ENCODE measurements at places on chromosomes 11 and 22. TPM values are rescaled to one million over a fixed set of nuclear protein-coding genes. Genes with fewer than 3 reads are reported as not detected.
A peak's percentile ranks its signal among the peaks of the same experiment; 100 is the strongest.

Gene KREMEN1
- 24.6 TPM for total RNA-seq

Gene A4GALT
- 35.6 TPM for total RNA-seq

GRCh38 chr11:132084433-132084832 lies 714.0 kb downstream of the NTM start:
- no peak overlapping the region for H3K4me3 ChIP-seq
- DNase-seq: no peak
- no peaks in the 10 kb centered on the region for H3K27me3 ChIP-seq
- no peaks in the 10 kb centered on the region for H3K4me1 ChIP-seq
- H3K27ac ChIP-seq: no peak overlapping the region
- no peaks in the 10 kb centered on the region for H3K36me3 ChIP-seq

GRCh38 chr11:80816454-80816847 lies 1375.6 kb upstream of the TENM4 start:
- H3K4me1 ChIP-seq: no peaks in the 10 kb centered on the region
- H3K27me3 ChIP-seq: no peaks in the 10 kb centered on the region
- no peak overlapping the region for H3K27ac ChIP-seq
- no peak overlapping the region for H3K4me3 ChIP-seq
- DNase-seq: no peak

- H3K27me3 ChIP-seq: no peaks in the 10 kb centered on the region
- no peaks in the 10 kb centered on the region for H3K36me3 ChIP-seq
- no peak overlapping the region for H3K27ac ChIP-seq
- no peak for DNase-seq
- H3K4me3 ChIP-seq: no peak overlapping the region
- H3K4me1 ChIP-seq: peaks cover 10% of the 10 kb centered on the region
Measured at GRCh38 chr11:104148074-104148473, 15.9 kb downstream of the PDGFD start.

GRCh38 chr11:109983358-109983757 lies 109.8 kb upstream of the ZC3H12C start:
- DNase-seq: no peak
- H3K4me1 ChIP-seq: no peaks in the 10 kb centered on the region
- H3K27ac ChIP-seq: no peak overlapping the region
- no peaks in the 10 kb centered on the region for H3K36me3 ChIP-seq
- no peaks in the 10 kb centered on the region for H3K27me3 ChIP-seq
- H3K4me3 ChIP-seq: no peak overlapping the region

Gene OR10AG1
- total RNA-seq: not detected

Gene GNG3
- total RNA-seq: 2.5 TPM

- no peaks in the 10 kb centered on the region for H3K36me3 ChIP-seq
- peak overlapping the region; percentile 92 for H3K27ac ChIP-seq
- H3K4me1 ChIP-seq: peaks cover 23% of the 10 kb centered on the region
- H3K27me3 ChIP-seq: no peaks in the 10 kb centered on the region
- DNase-seq: no peak
Measured at GRCh38 chr11:43943931-43944751, 1.7 kb downstream of the C11orf96 start.

DNA sequence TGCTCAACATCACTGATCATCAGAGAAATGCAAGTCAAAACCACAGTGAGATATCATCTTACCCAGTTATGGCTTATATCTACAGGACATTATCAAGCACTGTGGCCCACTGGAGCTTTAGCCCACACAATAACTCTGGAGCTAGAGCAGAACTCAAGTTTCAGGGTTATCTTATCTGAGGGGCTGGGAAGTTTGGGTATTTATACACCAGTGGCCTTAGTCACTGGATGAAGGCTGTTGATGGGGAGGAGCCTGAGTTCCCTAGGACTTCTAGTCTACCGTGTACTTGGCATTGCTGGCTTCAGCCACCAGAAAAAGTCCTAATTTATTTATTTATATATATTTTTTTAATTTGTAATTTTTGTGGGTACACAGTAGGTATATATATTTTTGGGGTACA lies 19.3 kb downstream of the HSD17B12 start:
- no peak for DNase-seq
- no peak overlapping the region for H3K4me3 ChIP-seq
- no peaks in the 10 kb centered on the region for H3K4me1 ChIP-seq
- H3K27ac ChIP-seq: no peak overlapping the region
- H3K36me3 ChIP-seq: no peaks in the 10 kb centered on the region

Gene C11orf42
- total RNA-seq: not detected

DNA sequence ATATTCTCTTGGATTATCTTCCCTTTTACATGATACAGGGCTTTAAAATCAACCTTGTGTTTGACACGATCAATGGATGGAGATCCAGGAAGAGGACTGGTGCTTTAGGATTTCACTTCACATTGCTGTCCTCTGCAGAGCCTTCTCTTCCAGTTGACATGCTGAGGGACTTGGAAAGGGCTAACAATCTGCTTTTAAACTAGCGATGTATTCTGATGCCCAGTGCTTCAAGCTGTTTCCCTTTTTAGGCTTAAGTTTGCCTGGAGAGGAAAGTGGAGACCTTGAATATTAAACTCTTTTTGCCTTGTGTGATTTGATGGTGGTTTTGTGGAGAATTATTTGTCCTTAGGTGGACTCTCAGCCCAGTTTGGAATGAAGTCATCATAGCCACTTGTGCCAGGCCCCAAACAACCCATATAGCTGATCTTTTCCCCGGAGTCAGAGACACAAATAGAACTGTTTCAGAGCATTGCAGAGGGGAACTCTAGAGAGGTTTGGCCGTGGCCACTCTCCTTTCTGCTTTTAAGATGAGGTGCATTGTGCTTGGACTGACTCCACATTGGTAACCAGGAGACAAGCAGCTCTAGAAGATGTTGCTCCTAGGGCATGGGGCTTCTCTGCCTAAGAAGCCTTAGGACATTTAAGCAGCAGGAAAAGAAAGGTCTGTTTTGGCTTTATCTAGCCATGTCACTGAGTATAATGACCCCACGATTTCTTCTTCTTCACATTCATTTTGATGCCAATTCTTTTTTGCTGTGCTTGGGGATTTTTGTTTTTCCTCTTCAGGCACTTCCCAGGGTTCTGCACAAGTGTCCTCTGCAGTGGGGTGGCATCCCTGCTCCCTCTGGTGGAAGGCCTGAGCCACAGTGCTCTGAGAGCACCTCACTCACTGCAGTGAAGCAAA lies 152.8 kb downstream of the NCAM1 start:
- H3K27ac ChIP-seq: no peak overlapping the region
- DNase-seq: no peak
- H3K4me1 ChIP-seq: peaks cover 5% of the 10 kb centered on the region

GRCh38 chr11:104370478-104370877 lies 206.5 kb upstream of the PDGFD start:
- no peaks in the 10 kb centered on the region for H3K36me3 ChIP-seq
- H3K4me3 ChIP-seq: no peak overlapping the region
- H3K27me3 ChIP-seq: no peaks in the 10 kb centered on the region
- H3K4me1 ChIP-seq: no peaks in the 10 kb centered on the region

Gene SCGB2A2
- not detected for total RNA-seq

DNA sequence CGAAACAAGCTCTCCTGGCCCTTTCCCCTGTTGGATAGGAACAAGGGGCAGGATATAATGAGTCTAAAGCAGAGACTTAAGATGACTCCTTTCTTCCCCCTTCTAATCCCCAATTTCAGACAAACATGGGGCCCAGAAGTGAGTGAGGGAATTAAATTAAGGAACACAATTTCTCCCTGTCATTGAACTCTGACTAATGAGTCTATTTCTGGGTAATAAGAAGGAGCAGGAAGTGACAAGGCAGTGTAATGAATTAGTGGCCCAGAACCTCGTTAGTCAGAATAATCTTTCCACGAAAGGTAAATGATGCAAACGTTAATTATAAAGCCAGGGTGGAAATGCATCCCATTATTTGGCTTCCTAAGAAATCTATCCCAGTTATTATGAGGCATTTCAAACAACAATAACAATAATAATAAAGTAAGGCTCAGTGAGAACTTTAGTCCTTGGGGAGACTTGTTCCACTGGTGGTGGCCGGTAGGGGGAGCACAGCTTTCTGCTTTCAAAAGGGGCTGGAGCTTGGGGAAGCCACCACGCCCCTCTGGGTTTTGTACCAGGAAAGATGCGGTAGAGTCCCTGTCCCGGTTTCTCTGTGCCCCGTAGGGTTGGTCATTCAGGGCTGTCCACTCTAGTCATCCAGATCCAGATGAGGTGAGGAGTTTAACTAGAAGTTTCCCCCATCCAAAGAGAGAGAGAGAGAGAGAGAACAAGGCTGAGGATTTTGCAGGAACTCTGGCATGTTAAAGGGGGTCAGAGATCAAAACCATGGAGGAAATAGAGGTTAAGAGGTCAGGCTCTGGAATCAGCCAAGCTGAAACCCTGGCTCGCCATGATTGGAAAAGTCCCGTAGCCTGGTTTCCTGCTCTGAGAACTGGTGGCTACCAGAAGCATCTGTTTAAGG lies 298.3 kb downstream of the NTM start:
- no peaks in the 10 kb centered on the region for H3K27me3 ChIP-seq
- H3K36me3 ChIP-seq: no peaks in the 10 kb centered on the region
- DNase-seq: no peak

Gene PHOX2A
- 3.4 TPM for total RNA-seq

DNA sequence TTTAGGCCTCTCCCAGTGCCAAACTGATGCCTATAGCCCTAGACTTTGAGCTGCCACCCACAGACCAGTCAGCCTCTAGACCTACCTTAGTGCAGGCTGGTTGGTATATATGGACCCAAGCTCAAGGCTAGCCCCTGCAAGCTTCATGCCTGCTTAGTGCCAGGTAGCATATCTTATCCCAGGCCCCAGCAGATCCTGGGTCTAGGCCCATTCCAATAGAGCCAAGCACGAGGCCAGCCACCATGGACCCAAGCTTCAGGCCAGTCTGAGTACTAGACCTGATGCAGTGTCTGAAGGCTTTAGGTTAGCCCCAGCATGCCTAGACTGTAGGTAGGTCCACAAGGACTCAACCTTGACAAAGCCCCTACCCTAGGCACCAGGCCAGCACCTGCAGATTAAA lies 1081.7 kb downstream of the JRKL start:
- no peak for DNase-seq
- H3K36me3 ChIP-seq: no peaks in the 10 kb centered on the region
- H3K4me3 ChIP-seq: no peak overlapping the region
- H3K4me1 ChIP-seq: no peaks in the 10 kb centered on the region
- H3K27me3 ChIP-seq: no peaks in the 10 kb centered on the region

DNA sequence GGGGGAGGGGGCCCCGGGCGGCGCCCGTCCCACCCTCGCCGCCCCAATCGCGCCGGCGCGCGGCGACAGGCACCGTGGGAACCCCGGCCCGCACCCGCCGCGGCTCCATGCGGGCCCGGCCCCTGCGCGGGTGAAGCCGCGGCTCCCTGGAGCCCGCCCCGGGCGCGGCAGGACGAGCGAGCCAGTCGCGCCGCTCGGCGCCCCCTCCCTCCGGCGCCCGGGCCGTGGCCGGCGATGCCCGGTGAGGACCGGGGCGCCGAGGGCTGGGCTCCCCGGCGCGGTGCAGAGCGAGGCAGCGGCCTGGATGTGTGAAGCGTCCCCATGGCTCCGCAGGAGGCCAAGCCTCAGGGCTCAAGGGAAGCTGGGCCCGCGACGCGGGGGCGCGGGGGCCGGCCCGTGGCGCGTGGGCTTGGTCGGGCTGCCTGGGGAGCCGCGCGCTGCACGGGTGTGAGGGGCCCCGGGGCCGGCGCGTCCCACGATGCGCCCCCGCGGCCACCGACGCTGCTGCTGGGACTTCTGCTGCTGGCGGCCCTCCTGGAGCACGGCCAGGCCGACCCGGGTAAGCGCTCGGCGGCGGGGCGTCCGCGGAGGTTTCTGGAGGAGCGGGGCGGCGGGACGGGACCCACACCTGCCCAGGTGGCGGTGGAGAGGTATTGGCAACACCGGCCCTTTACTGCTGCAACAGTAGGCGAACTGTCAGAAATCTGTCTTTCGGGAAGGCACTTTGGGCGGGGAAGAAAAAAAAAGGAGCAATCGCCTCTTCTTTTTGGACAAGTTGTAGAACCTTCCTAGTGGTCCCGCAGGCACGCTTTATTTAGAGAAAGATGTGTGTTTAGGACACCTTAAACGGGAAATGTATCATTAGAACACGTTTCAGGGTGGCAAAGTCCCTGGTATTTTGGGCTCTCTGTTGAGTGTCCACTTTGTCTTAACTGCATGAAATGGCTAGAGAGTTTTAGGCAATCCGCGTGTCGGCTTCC lies 119.4 kb downstream of the HIPK3 start:
- no peaks in the 10 kb centered on the region for H3K36me3 ChIP-seq
- no peak for DNase-seq
- no peaks in the 10 kb centered on the region for H3K27me3 ChIP-seq
- H3K4me1 ChIP-seq: no peaks in the 10 kb centered on the region

- H3K4me3 ChIP-seq: no peak overlapping the region
- peaks cover 34% of the 10 kb centered on the region for H3K4me1 ChIP-seq
- peak overlapping the region; percentile 6 for H3K27ac ChIP-seq
- DNase-seq: no peak
- H3K36me3 ChIP-seq: no peaks in the 10 kb centered on the region
Measured at GRCh38 chr22:33841281-33842005, 78.8 kb downstream of the LARGE1 start.

GRCh38 chr11:79258576-79258975 lies 182.3 kb downstream of the TENM4 start:
- DNase-seq: no peak
- no peak overlapping the region for H3K4me3 ChIP-seq
- no peak overlapping the region for H3K27ac ChIP-seq
- peaks cover 7% of the 10 kb centered on the region for H3K4me1 ChIP-seq
- H3K36me3 ChIP-seq: no peaks in the 10 kb centered on the region

Gene OR2AG2
- total RNA-seq: not detected

Gene OR51I1
- total RNA-seq: not detected

Gene CLDN5
- total RNA-seq: 228 TPM

Gene FAT3
- 9.6 TPM for total RNA-seq

DNA sequence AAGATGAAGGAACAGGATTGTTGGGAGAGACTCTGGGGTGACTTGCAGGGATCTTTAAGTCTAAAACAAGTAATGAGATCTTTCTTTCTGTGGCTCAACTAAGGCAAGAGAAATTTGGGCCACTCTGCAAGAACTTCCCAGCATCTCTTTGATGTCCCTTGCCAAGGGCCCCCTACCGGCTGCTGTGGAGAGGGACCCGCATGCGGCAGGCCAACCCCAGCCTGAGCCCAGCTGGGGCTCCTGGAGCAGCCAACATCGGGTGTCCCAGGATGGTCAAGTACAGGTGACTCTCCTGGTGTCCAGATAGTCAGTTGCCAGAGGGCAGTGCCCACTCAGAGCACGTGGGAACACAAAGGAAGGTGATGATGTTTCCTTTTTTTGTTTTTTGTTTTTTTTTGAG lies 363.2 kb downstream of the TBC1D22A start:
- H3K4me3 ChIP-seq: no peak overlapping the region
- no peaks in the 10 kb centered on the region for H3K4me1 ChIP-seq
- H3K36me3 ChIP-seq: no peaks in the 10 kb centered on the region
- no peak overlapping the region for H3K27ac ChIP-seq
- DNase-seq: no peak

- H3K36me3 ChIP-seq: no peaks in the 10 kb centered on the region
- H3K4me1 ChIP-seq: no peaks in the 10 kb centered on the region
- H3K4me3 ChIP-seq: no peak overlapping the region
- no peak overlapping the region for H3K27ac ChIP-seq
Measured at GRCh38 chr11:132039521-132039920, 669.1 kb downstream of the NTM start.

Measured in vagina (tissue), 2 donors.